ENCODE measurements at places on chromosomes 12 and 14.

DNA sequence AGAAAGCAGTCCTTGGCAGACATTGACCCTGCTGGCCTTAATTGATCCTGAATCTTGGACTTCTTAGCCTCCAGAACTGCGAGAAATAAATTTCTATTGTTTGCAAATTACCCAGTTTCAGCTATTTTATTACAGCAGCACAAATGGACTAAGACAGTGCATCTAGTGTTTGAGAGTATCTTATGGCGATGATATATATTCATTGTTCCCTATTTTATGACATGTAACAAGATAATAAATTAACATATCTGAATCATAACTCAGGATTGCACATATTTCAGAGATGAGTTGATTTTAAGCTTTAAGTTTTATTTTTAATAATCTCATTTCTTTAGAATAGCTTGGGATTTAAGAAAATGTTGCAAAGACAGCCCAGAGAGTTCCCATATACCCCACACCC lies 167.4 kb upstream of the FOXG1 start:
- no peak for DNase-seq

- no peak for DNase-seq
Observed at GRCh38 chr14:81295958-81296923, 75.5 kb upstream of the GTF2A1 start.

GRCh38 chr12:568486-568885 lies 94.8 kb downstream of the NINJ2 start:
- no peak for DNase-seq

- DNase-seq = no peak
Observed at GRCh38 chr14:77206261-77206824, 24.7 kb downstream of the TMEM63C start.

DNA sequence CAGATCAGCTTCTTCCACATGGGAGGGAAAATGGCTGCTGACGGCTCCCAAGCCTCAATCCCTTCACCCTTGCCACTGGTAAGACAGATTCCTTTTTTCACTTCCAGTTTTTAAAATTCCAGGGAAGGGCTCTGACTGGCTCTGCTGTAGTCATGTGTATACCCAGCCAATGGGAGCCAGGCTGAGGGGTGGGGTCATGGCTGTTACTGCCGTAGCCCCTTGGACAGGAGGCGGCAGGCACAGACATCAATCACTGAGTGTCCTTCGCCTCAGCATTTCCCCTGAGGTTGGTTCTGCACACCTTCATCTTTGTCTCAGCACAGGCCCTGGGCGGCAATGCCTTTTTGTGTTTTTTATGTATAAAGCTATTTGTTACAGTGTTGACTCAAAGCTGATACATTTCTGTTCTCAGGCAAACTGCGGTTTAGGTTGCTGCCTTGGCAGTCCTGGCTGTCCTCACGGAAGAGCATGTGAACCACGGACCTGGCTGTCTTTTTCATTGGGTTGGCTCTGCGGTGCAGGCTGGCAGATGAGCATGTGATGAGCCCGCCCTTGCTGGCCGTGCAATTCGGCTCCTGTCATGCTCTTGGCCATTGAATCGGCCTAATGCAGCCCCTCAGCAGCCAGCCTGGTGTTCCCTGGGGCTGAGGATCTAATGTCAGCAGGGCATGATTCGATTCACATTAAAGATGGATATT lies 74.3 kb downstream of the PPM1A start:
- DNase-seq = no peak

DNA sequence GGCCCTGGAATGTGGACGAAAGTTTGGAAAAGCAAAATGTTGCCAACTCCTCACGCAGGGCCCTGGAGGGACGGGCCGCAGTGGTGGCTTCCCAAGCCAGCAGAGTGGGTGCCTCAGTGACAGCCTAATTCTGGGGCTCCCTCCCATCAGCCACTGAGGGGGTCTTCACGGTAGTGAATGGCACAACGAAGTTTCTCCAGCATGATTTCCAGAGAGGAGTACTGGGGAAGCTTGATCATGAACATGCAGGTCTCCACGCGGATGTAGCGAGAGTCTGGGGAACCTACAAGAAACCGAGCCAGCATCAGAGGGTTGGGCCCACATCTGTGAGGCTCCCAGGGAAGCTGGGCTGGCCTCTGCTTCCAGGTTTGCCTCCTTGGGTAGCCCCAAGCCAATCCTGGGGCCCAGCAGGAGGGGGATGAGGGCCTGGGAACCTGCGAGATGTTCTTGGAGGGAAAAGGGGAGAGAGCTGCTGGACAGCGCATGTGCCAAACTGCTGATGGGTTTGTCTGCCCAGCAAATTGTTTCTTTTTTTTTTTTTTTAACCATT lies 37.0 kb downstream of the TRAFD1 start:
- DNase-seq = no peak

GRCh38 chr12:100120355-100120754 lies 22.3 kb downstream of the BLTP3B start:
- no peak for DNase-seq

- DNase-seq = no peak
Observed at GRCh38 chr12:105978276-105978675, 160.5 kb downstream of the NUAK1 start.

DNA sequence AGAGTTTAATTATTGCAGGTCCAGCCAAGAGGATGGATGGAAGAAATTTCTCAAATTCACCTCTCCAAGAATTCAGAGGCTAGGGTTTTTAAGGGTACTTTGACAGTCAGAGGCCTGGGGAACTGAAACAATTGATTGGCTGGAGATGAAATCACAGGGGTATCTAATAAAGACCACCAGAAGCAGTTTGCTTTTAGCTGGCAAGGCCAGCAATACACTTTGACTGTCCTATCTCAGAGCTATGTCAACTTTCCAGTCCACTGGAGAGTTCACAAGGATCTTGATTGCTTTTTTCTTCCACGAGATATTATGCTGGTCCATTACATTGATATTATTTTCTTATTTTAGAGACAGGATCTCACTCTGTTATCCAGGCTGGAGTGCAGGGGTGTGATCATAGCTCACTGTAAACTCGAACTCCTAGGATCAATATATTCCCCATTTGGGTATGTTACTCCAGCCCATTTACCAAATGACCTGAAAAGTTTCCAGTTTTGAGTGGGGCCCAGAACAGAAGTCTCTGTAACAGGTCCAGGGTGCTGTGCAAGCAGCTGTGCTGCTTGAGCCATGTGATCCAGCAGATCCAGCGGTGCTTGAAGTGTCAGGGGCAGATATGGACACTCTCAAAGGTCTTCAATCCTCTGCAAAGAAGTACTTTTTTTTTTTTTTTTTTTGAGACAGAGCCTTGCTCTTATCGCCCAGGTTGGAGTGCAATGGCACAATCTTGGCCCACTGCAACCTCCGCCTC lies 17.2 kb upstream of the ATF7 start:
- DNase-seq = no peak

GRCh38 chr12:33596061-33596460 lies 156.4 kb upstream of the SYT10 start:
- peak; percentile 63 for DNase-seq

- DNase-seq = peak; percentile 53
Observed at GRCh38 chr14:99515301-99516155, 34.3 kb downstream of the CCNK start.

DNA sequence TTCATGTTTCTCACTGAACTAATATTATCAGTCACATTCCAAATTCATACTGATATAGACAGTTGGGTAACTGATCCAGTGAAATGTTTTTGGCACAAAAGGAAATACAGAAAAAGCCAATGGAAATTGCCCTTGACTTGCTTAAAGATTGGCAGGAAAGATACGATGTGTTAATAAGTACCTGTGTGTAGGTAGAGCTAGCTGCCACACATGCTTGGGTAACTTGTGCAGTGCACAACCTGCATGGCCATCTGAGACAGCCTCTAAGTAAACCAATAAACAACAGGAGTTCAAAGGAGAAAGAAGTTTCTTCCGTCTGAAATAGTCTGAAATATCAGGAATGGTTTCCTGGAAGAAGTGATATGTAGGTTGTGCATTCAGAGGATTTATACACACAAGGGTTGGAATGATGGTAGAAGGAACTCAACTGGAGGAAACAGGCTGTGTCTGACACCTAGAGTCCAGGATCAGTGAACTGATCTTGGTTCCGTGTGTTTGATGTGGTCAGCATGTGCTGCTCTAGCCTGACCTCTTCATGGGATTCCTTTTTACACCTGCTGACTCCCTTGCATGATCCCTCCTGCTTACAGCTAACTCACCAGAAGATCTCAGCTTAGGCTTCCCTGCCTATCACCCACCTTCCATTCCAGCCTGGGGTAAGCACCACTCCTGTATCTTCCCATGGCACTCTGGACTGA lies 81.4 kb upstream of the KRR1 start:
- DNase-seq = no peak

GRCh38 chr12:108611884-108612415 lies 14.1 kb upstream of the TMEM119 start:
- DNase-seq = peak; percentile 88

GRCh38 chr14:101234244-101234937 lies 326.9 kb upstream of the DIO3 start:
- DNase-seq = peak; percentile 39

DNA sequence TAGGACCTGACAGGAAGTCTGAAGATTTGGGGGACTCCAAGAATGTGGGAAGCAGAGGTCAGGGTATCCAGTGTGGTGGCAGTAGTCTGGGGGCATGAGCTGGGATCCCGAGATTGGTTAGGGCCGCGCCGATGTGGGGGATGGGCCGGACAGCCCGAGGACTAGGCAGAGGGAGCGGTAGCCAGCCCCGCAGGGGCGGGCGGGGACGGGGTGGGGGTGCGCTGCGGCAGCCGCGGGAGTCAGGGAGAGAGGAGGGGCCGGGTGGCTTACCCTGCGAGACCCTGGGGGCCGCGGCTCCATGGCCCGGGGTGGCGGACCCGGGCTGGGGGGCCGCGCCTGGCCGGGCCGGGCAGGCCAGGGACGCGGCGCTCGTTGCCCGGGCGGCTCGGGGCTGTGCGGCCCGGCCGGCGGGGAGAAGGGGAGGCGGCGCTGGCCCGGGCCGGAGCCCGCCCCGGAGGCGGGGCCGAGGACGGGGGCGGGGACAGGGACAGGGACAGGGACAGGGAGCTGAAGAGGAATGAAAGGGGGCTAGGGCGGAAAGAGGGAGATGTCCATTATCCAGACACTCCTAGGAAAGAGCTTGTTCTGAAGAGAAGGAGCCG lies 5.6 kb downstream of the ZNF385A start:
- peak; percentile 94 for DNase-seq

DNA sequence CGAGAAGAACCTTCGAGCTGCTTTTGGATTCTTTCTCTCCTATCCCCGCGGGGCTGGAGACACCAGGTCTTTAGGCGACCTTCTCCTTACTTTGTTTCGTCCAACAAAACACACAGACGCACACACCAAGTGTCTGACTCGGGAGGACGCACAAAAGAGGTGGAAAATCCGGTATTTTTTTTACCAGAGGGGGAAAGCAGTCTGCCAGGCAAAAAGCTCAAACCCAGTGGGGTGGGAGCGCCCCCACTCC lies 2.1 kb downstream of the SIX4 start:
- DNase-seq = no peak

GRCh38 chr14:65352964-65353530 lies 59.5 kb upstream of the FUT8 start:
- DNase-seq = no peak

DNA sequence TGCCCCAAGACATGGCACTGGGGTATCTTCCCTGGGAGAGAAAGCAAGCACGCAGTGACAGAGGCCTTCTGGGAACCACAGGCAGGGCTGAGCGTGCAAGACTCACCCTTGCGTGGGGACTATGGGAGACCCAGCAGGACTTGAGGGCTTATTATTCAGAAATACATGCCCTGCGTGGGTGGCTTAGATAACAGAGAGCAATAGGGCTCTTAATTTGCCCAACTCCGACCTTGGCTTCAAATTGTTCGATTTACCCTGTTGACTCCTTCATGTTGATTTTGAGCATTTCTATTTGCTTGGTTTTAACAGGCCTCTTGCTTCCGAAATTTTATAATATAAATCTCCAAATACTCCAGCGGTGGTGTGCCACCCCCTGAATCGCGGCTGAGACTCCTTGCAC lies 5.1 kb upstream of the SERPINA1 start:
- DNase-seq = no peak

DNA sequence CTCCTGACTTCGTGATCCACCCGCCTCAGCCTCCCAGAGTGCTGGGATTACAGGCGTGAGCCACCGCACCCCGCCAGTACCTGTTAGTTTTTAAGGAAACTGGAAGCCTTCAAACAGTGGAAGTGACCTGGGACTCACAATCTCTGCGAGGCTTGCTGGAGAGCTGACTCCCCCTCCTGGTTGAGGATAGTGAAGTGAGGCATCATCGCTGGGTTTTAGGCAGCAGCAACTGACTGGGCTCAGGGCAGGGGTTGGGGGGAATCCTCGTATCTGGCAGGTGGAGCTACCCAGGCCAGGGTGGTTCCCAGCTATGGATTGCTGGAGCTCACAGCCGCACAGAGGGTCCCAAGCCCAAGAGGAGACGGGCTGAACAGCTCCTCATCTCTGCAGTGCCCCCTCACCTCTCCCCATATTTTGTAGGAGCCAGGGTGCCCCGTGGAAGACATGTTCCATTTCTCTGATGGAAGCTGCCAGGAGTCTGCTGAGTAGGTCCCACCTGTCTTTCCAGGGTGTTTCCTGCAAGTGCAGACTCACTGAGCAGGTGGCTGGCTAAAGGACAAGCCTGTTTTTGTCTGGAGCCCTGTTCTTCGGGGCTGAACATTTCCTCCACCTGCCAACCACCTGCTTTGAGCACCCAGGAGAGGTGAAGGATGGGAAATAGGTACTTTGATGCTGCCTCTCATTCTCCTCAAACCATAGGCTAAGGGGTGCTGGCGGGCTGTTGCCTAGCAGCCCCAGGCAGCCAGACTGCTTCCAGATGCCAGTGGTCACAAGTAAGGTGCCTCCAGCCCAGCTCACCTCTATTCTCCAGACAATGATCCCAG lies 3.1 kb downstream of the AVIL start:
- DNase-seq = peak; percentile 79

DNA sequence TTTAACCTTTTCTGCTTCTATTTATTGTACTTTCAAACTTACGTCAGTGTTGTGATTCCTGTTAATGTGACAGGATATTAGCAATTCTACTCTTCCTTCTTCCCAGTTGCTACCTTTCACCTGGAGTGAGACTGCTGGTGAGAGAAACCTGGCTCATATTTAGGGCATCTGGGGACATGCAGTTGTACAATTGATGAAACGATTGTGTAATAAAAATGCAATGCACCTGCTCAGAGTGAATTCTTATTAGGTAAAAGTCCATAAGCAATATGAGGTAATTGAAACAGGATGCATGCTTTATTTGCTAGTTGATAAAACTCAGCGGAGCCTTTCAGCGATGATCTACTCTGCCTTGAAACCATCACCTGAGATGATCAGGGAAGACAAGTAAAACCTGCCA lies 116.1 kb upstream of the FBXO33 start:
- no peak for DNase-seq

GRCh38 chr12:14982562-14982961 lies 9.7 kb downstream of the PDE6H start:
- no peak for DNase-seq

- DNase-seq = no peak
Observed at GRCh38 chr12:46089414-46090162, 99.2 kb upstream of the SCAF11 start.

GRCh38 chr14:67963960-67964812 lies 144.6 kb downstream of the RAD51B start:
- DNase-seq = no peak

- DNase-seq = peak; percentile 54
Observed at GRCh38 chr12:113244047-113244460, 22.8 kb downstream of the TPCN1 start.
